LoVo (cell line): ENCODE measurements at places on chromosomes 5 and 9.

DNA sequence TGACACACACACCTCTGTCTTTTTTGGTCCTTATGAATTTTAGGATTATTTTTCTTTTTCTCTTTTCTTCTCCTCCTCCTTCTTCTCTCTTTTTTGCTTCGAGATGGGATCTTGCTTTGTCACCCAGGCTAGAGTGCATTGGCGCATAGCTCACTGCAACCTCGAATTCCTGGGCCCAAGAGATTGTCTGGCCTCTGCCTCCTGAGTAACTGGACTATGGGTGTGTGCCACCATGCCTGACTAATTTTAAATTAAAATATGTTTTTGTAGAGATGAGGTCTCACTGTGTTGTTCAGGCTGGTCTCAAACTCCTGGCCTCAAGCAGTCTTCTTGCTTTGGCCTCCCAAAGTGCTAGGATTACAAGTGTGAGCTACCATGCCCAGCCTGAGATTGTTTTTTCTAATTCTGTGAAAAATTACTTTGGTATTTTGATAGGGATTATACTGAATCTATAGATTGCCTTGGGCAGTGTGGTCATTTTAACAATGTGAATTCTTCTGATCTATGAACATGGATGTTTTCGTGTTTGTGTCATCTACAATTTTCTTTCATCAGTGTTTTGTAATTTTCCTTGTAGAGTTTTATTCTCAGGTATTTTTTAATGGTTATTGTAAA lies 7.7 kb downstream of the AHRR start:
- DNase-seq: no peak

GRCh38 chr5:10583663-10584572 lies 20.0 kb downstream of the ANKRD33B start:
- no peak for DNase-seq

DNA sequence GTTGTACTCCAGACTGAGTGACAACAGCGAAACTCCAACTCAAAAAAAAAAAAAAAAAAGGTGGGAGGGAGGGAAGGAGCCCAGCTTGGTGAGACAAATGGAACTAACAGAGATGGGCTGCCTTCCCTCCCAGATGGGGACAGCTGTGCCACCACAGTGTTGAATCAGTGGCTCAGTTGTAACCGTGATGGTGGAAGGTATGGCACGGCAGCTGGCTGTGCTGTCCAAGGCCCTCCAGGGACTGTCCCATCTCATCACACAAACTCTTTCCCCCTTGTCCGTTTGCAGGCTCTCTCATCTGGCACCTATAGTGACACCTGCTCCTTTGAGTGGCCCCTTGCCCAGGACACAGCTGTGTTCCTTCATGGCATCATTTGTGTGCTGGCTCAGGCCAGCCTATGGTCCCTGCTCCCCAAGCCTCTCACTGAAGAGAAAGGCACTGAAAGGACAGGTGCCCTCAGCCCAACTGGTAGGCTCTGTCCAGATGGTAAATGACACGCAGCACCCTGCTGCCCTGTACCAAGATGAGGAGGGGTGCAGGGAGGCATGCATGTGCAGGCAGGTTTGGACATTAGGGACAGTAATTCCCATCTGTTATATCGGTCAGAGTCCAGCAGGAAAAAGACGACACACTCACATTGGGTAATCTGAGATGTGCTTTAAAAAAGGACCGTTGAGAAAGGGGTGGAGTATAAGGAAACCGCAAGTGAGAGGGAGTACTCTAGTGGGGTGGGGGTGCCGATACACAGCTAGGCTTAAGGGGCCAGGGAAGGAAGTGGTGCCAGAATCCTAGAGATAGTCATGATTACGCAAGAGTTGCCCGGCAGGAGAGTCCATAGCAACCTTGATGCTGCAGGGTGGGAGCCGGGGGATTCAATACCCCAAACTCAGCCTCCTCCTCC lies 4.3 kb downstream of the SMIM33 start:
- DNase-seq: no peak

DNA sequence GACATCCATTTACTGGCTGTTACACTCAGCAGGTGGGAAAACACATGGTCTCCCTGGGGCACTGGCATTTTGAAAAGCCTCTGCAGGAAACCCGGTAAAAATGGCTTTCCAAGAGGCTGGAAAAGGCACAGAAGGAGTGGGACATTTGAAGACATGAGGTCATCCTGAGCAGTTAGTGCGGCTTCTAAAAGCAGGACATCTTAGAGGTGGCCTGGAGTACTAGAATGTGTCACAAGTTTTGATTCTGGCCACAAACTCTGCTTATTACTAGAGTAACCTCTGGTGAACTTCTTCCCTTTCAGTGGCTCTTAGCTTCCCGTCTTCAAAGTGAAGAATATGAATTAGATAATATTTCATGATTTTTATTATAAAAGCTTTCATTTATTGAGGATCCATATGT lies 423.0 kb upstream of the BRINP1 start:
- DNase-seq: no peak

- DNase-seq: no peak
Measured at GRCh38 chr5:59231221-59231931, 648.5 kb downstream of the RAB3C start.

- no peak for DNase-seq
Measured at GRCh38 chr9:121494192-121494591, 5.5 kb downstream of the GGTA1 start.

DNA sequence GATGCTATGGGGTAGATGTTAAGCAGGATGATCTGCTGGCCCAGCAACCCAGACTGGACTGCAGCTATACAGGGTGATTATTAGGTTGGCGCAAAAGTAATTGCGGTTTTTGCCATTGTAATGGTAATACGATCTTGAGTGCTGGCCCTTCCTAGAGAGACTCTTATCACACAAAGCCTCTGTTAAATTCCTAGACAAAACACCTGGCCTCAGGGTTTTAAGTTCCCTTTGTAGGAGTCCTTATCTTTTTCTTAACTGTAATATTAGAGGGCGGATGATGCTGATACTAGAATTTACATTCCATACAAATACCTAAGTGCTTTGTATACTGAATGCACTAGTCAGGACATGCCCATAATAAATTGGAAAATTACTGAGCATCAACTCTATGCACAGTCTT lies 222.2 kb downstream of the NDUFS4 start:
- DNase-seq: no peak

- no peak for DNase-seq
Measured at GRCh38 chr9:3909966-3910650, 384.3 kb upstream of the RFX3 start.

- DNase-seq: no peak
Measured at GRCh38 chr5:61263561-61264272, 68.3 kb upstream of the ZSWIM6 start.

DNA sequence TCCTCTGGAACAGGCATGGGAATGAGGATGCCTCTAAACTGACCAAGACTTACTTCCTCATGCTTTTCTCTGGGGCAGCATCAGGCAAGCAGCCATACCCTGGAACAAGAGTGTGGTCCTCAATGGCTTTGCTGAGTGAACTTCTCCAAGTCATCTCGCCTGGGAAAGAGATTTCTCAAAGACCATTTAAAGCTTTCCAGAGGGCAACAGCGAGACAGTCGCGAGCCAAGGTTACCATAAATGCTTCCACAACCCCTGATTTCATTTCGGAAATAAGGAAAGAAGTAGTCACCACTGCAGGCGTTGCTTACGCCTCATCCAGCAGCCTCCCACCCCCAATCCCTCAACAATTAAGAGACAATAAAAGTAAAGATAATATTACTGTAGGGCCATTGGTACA lies 1.1 kb upstream of the SNCAIP start:
- no peak for DNase-seq

DNA sequence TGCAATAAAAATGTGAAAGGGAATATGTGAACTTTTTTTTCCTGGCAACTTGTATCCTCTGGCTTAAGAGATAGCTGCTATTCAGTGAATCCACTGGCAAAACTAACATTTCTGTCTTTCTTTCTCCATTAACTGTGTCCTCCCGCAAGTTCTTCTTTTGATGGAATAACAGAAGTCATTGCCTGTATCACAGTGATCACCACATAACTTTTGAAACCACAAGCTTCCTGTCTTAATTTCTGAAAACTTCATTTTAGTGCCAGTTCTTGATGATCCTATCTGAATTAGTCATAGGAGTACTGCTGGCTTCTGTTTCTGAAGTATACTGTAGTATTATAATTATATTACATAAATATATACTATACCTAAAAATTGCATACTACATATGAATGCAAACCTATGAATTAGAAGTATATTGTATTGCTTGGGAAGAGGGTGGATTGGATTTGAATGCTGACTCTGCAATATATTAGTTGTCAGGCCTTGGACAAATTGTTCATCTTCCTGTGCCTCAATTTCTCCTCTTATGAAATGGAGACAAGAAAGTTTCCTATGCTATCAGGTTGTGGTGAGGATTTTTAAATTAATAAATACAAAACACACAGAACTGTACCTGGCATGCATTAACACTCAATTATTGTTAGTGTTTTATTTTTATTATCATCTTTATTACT lies 441.6 kb downstream of the CETN3 start:
- no peak for DNase-seq

GRCh38 chr5:5738797-5739489 lies 316.5 kb downstream of the ICE1 start:
- DNase-seq: no peak

GRCh38 chr5:151935135-151935695 lies 10.6 kb upstream of the GLRA1 start:
- DNase-seq: no peak

DNA sequence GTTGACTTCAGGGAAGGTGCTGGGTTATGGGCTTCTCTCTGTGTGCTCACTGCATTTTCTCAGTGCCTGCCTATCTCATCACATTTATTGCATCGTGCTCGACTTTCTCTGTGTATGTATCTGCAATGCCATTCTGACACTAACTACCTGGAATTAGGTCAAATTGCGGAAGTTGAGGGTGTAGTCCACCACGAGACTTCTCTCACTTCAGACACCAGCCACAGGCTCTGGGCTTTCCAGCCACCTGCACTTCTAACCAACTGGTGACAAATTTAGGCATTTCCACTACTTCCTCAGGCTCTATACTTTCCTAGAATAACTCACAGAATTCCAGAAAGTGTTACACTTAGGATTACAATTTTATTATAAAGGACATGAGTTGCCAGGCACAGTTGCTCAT lies 188.6 kb upstream of the ZNF608 start:
- no peak for DNase-seq

DNA sequence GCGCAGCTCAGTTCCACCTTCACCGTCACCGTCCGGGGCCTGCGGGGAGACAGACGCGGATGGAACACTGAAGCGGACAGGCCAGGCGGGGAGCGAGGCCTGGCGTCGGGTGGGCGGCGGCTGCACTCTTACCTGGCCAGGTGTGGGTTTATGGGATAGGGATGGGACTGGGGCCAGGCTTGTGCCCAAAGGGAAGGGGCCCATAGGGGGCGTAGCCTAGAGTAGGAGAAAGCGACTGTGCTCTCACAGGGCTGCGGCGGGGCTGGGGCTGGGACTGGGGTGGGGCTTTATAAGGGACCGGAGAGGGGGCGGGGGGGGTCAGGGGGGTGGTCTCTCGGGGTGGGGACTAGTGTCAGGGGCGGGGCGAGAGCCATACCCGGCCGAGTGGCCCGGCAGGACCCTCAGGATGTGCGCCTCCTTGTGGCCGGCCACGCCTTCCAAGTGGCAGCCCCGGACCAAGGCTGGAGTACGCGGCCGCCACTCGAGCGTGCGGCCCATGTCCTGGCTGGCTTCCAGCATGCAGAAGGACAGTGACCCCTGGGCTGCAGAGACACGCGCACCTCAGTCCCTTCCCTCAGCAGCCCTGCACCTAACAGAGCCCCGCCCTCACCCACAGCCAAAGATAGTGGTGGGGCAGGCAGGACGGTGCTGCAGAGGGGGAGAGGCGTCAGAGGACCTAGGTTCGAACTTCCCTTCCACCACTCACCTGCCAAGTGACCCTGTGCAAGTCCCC lies 22.8 kb downstream of the FPGS start:
- DNase-seq: no peak

GRCh38 chr9:75941577-75942311 lies 51.3 kb downstream of the PCSK5 start:
- no peak for DNase-seq

GRCh38 chr9:134426436-134426835 lies 100.2 kb downstream of the RXRA start:
- no peak for DNase-seq

DNA sequence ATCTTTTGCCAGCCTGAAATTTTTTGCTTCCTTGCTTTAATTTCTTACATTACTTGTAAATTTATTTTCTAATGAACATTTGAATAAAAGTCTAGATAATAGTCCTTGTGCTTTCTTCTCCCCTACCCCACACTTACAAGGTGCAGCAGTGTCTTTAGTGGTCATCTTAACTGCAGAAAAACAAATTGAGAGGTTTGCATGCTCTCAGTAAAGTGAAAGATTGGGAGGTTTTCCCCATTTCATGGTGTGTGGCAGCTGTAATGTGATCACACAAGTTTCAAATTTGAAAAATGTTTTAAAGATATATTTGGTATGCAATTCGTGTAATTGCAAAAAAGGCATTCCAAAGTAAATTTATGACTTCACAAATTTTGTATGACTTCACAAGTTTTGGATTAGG lies 14.7 kb downstream of the APC start:
- DNase-seq: no peak

DNA sequence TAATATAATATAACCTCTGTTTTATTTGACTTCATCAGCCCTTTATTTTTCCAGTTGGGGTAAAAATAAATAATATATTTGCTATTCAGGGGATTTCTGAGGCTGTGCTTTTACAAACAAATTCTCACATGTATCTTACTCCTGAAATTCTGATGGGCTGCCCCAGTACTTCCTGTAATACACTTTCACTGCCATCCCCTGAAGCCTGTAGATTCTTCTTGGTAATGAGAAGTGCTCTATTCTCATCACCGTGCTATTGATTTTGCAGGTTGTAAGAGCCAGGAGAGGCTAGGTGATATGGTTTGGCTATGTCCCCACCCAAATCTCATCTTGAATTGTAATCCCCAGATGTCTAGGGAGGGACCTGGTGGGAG lies 91.9 kb upstream of the CEP78 start:
- no peak for DNase-seq

DNA sequence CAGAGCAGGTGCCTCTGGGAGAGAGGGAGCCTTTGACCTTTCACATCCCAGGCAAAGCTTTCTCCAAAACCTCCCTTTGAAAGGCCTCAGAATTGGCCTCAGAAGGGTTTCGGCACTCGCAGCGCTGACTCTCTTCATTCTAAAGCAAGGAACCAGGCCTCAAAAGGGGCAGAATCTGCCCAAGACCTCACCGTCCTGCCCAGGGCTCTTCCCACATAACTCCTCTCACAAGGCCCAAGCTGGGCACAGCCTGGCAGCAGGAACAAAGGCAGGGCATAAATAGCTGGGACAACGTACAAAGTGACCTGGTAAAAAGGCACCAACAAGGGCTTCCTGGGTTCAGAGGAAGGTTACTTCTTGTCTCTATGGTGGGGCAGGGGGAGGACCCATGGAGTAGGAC lies 166.3 kb upstream of the FSTL4 start:
- DNase-seq: no peak
